ENCODE measurements at places on chromosomes 7 and 10.

GRCh38 chr10:101322266-101323108 lies 31.5 kb upstream of the BTRC start:
- DNase-seq: peak; percentile 65

DNA sequence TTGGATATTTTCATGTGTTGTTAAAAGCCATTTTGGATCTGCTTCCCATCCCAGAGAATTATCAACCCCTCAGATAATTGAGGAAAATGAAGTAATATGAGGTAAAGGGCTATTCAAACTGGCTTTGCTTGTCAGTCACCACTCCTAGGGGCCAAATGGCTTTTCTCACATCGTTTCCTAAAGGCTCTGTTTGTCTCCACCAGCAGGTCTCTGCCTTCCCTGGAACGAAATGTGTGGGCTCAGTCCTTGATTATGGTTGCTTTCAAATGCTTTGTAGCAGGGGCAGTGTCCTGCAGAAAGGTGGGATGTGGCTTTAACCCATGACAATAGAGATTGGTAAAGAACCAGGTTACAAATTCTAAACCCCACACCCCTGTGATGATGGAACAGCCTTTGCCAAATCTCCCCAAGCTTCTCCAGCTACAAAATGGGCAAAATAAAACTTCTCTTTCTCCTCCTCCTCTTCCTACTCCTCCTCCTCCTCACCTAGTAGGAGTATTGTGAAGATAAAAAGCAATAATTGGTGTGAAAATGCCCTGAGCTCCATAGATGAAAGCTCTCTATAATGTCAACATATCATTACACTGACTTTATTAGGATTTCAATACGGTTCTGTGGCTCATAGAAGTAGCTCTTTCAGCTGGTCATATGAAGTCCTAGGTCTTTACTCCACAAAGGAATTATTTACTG lies 127.6 kb downstream of the CHN2 start:
- DNase-seq: no peak

DNA sequence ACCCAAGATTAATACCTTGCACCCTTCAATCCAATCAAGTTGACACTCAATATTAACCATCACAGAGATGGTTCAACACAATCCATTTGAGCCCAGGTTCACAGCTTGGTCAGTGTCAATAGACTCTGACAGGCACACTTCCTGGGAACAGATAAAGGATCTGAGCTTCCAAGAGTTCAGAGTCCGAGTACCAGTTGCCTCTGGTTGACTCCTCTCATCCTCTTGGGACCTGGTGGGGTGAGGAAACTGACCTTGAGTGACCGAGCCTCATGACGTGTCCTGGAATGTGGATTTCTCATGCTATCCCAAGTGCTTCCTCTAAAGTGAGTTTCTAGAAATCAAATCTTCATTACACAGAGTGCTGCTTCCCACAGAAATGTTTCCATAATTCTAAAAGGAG lies 162.0 kb downstream of the CYP26A1 start:
- DNase-seq: no peak

- no peak for DNase-seq
Measured at GRCh38 chr10:6621536-6621935, 41.5 kb upstream of the PRKCQ start.

- DNase-seq: no peak
Measured at GRCh38 chr7:41277561-41277960, 425.3 kb downstream of the INHBA start.

DNA sequence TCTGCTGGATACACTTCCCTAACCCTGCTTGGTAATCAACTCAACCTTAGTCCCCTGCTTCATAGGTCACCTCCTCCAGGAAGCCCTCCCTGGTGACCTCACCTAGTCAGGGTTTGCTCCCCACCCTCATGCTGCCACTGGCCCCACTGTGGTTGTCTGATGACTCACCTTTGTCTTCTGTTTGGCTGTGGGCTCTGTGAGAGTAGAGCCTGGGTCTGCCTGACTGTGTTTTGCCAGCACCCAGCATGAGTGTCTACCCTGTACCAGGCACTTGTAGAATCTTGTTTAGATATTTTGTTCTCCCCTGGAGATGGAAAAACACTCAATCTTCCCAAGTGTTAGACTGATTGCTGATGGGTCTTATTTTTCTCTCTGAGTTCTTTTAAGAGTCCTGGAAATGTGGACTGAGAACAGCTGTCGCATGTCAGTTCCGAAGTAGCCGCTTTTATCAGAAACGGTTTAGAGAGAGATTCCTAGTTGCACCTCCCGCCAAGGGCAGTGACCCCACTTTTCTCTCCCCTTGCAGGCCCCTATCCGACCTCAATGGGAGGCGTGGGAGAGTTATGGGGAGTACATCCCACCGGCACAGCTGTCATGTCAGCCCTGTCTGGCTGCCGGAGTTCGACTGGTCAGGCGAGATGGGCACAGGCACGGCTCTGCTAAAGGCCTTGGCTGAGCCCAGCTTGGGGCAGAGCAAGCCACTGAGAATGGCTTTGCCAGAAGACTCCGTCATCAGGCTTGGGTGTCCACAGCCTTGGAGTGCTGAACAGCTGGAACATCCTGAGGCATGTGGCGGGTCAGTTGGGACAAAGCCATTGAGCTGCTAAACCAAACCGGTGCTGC lies 134.3 kb downstream of the GRK5 start:
- DNase-seq: no peak

DNA sequence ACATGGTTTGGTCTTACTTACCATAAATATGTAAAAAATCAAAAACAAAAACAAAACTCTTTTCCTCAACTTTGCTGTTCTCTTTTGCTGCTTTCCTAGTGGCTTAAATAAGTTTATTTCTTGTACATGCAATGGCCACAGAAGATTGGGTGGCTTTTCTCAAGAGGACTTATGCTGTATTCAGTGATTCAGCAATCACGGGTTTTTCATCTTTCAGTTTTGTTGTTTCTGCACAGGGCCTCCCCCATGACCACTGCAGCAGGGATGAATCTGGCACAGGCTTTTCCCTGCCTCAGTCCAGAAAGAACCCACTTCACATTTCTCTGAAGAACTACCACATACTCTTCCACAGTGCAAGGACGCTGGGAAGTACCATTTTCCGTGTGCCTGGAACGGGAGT lies 355.0 kb downstream of the RNLS start:
- DNase-seq: no peak

- no peak for DNase-seq
Measured at GRCh38 chr10:76388321-76389023, 957.0 kb downstream of the LRMDA start.

DNA sequence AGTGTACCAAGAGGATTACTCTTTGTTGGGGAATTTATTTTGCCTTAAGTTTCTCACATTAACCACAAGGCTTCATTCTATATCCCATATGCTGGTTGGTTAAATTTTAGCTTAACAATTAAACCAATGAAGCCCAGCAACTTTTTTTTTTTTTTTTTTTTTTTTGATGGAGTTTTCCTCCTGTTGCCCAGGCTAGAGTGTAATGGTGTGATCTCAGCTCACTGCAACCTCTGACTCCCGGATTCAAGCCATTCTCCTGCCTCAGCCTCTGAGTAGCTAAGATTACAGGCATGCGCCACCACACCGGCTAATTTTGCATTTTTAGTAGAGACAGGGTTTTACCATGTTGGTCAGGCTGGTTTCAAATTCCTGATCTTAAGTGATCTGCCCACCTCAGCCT lies 75.0 kb upstream of the MKX start:
- no peak for DNase-seq

DNA sequence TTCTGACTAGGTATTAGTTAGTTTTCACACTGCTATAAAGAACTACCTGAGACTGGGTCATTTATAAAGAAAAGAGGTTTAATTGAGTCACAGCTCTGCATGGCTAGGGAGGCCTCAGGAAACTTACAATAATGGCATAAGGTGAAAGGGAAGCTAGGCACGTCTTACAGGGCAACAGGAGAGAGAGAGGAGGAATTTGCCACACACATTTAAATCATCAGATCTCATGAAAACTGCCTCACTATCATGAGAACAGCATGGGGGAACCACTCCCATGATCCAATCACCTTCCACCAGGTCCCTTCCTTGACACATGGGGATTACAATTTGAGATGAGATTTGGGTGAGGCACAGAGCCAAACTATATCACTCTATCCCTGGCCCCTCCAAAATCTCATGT lies 40.6 kb upstream of the ZMYND11 start:
- DNase-seq: no peak

GRCh38 chr7:105637755-105638154 lies 56.5 kb upstream of the EFCAB10 start:
- no peak for DNase-seq

DNA sequence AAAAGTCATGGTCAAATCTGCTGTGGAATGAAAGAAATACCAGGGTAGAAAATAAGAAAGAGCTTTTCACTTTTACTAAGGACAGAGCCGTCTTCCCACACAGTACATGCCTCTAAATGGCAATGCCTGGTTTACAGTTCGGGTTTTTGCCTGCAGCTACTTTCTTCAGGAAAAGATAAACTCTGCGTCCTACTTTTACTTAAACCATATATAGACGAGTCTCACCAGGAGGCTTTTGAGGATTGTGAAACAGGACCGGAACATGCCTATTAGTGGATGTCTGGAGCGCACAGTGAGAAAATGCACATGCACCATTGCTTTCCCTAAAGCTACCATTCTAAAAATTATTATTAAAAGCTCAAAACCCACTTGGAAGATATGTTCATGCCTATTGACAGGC lies 70.5 kb downstream of the KLF6 start:
- no peak for DNase-seq

DNA sequence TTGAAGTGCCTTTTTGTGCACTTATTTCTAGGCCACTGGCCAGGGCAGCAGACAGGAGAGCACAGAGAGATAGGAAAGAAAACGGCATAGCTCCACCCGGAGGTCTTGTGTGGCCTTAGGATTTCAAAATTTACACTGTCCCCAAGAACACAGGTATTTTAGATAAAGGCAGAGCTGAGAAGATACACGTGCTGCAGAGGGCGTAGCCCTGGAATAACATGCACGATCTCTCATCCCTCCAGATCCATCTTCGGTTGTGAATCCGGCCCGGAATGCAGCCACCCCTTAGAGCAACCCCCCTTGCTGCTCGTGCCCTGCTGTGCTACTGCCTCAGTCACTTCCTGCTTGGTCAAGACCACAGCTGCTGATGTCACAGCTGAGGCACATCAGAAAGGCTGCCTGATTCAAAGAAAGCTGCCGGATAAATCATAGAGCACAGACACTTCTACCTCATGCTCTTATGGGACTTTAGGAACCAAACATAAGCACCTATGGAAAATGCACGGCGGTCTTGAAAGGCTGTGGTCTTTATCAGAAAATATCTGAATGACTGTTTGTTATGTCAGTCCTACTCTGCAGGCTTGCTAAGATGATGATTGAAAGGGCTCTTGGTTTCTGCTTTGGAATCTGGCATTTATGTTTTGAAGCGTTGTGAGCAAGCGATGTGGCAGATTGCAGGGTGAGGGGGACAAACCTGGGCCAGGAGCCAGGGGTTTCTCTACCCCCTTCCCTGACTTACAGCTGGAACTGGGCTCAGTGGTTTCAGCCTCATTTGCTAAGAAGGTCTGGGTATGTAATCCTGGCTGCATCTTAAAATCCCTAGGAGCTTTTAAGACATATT lies 152.0 kb downstream of the SVIL start:
- DNase-seq: peak; percentile 37

DNA sequence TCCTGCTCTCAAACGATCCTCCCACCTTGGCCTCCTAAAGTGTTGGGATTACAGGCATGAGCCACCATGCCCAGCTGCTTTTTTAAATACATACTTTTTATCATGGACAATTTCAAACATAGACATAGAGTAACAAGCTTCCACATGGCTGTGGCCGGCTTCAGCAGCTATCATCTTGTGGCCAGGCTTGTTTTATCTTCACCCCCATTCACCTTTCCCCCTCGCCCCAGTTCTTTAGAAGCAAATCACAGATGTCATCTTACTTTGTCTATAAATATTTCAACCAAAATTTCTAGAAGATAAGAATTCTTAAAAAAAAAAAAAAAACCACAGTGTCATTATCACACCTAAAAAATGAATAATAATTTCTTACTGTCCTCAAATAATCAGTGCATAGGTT lies 5.9 kb downstream of the FOXK1 start:
- DNase-seq: no peak

DNA sequence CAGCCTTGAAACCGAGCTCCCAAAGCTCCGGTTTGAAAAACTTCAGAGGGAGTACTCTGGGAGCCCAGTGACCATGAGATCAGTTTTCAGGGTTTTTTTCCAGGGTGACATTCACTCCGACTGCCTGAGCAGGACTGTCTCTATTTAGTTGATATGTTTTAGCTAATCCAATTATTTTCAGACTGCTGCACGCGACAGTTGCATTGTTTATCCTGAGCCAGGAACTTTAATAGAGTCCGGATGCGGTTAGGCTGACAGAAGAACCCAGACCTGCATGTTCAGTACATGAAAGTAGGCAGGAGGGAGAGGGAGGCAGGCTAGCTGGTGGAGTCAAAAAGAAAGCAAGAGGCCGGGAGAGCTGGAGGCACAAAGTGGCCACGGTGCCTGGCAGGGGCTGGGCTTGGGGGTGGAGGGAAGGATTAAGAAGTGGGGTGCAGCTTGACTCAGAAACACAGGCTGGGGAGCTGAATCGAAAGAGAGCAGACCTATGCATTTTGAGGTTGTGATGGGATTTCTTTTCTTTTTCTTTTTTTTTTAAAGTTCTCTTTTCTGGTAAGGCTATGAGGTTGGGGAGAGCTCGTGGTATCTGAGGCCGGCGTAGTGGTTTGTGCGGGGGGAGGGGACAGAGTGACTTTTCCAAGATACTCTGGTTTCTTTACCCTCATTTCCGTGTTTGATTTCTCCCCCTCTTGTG lies 5.7 kb downstream of the GATA3 start:
- DNase-seq: peak; percentile 76

DNA sequence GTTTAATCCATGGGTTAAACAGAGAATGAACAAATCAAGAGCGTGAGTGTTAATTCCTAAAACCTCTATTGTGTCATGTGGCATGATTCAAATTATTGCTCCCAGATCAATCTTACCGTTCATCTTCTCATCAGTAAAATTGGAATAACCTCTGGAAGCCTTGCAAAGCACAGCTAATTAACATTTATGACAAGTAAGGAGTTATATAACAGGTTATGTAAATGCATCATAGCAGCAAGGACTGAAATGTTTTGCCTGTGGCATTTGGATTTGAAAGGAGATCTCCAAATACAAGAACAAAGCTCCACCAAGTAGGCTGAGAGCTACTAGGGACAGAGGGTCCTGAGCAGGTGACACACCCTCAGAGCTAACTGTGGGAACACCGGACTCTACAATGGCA lies 502.9 kb upstream of the CELF2 start:
- no peak for DNase-seq

GRCh38 chr10:11225935-11226334 lies 208.3 kb downstream of the CELF2 start:
- DNase-seq: no peak

DNA sequence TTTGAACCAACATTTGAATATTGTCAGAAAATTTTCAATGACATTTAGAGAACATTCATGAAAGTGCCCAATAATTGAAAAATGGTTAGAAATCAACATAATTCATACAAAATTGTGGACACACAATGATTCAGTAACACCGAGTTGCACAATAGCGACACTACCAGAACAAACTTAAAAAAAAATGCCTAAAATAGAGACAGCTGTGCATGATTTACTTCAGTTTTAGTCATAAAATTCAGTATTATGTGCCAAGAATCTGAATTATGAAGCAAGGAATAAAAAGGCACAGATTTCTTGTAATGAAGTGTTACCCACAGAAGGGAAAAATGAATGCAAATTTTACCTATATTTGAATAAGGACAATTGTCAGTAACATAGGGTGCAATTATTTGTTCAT lies 396.0 kb downstream of the SEMA3D start:
- DNase-seq: no peak

Data from neural progenitor cell (in vitro differentiated cells).